ENCODE measurements at places on chromosomes 4 and X.

DNA sequence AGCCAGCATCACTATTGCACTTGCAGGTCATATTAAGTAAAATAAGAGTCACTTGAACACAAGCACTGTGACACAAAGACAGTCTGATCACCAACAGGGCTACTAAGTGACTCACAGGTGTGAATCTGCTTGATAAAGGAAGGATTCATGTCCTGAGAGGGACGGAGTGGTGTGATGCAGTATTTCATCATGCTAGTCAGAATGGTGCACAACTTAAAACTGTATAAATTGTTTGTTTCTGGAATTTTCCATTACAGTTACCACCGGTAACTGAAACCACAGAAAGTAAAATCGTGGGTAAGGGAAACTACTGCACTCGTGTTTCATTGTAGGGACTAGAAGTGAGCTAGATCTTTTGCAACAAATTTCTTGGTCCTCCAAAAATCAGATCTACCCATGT lies 109.7 kb downstream of the ELOVL6 start:
- DNase-seq: no peak

- DNase-seq: no peak
Measured at GRCh38 chrX:107454302-107454701, 4.8 kb downstream of the FRMPD3 start.

- DNase-seq: no peak
Measured at GRCh38 chrX:132482632-132483031, 6.2 kb downstream of the MBNL3 start.

DNA sequence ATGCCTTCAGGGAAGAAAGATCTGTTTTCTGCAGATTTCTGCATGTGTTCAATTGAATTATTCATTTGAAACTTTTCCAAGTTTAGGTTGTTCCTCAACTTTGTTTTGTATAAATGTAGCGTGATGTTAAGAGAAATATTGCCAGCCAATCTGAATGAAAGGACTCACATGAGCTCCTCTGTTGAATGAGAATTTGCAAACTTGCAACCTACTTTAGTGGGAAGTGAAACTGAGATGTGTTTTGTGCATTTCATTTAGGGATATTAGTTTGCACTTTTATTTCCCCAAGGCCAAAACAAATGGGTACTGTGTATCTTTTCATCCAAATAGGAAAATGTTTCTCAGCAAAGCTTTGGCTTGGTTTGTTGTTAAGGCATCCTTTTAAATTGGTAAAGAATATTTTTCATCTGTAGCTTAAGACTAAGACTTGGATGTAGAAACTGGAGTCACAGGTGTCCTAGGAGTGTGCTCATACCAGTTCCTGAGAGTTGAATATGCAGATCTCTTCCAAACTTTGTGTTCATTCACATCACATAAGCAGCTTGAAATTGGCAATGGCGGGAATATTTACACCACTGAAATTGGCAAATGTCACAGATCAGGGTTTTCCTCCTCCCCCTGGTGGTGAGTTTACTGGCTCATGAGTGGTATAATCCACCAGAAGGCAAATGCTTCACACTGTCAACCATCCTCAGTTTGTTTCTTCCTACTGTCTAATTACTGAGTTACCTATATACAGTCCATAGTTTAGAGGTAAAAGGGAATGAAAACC lies 193.6 kb upstream of the BANK1 start:
- DNase-seq: no peak

- peak; percentile 62 for DNase-seq
Measured at GRCh38 chrX:149453906-149454822, 50.9 kb downstream of the IDS start.

GRCh38 chr4:98614662-98615061 lies 43.7 kb downstream of the TSPAN5 start:
- DNase-seq: no peak

DNA sequence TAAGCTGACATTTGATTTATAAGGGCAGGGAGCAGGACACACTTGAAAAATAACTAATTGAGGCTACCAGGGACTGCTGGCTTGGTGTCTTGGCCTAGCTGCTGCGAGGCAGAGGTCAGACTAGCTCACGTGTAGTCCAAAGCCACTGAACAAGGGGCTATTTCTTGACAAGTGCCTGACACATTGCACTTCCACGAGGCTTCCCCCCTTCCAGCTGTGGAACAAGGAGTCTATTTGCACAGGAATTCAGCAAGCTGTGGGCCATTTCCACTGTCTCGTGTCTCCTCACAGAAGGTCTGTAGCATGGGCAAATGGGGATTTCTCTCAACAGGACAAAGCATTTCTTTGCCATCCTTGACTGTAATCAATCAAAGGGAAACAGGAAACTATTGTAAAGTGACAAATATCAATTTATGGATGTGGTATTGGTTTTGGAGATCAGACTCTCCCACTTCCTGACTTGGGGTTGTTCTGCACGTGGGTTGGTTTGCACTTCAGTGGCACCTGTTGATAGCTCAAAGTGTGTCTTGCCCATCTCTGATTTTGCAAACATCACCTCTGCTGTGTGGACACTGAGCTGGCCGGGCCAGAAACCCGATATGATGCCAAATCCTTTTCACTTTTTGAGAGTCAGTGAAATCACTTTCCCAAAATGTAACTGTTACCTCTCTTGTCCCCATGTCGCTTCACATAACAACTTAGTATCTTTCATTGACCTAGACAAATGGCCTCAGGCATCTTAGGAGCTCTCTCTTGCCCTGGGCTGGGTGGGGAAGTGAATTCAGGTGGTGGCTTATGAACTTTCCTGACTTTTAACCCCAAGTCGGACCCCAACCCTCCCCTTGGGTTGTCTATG lies 107.4 kb upstream of the MAMLD1 start:
- DNase-seq: no peak

GRCh38 chr4:24369507-24370029 lies 214.8 kb downstream of the DHX15 start:
- no peak for DNase-seq

- DNase-seq: no peak
Measured at GRCh38 chrX:69948276-69948797, 101.4 kb downstream of the AWAT2 start.

- no peak for DNase-seq
Measured at GRCh38 chrX:118961866-118962560, 12.4 kb upstream of the LONRF3 start.

DNA sequence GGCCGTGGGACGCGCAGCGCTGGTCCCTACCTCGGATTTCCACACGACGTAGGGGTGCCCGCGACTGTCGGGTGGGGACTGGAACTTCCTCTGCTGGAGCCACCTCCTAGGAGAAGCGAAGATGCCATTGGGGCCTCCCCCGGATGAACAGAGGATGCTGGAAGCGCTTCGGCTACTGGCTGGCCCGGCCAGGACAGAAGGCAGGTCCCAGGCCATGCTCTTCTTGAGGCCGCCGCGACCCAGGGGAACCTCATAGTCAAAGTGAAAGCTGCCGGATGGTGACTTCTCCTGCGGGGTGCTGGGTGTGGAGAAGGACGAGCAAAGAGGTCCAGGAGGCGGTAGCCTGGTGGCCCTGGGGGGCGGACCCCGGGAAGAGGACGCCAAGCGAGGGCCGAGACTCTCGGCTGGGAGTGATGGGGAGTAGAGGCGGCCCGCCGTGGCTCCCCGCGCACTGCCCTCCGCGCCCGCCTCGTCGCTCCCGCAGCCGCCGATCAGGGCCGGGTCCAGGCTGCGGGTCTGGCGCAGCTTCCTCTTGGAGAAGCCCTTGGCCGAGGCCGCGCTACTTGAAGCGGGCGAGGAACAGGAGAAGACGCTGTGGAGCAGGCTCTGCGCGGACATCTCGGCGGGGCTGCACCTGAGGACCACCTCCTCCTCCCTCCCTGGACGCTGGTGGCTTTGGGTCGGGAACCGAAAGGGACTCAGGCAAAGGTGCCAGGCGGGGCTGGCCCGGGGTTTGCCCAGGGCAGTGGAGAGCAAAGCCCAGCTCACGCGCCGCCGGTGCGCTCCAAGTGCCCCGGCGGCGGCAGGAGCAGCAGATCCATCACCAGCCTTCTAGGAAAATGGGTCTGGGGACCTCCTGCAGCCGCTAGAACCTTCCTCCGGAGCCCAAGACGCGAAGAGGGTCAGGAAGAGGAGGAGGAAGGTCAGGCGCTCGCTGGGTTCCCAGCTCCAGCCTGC lies 1.2 kb downstream of the ARHGAP6 start:
- DNase-seq: no peak

- peak; percentile 24 for DNase-seq
Measured at GRCh38 chr4:13484749-13485221, 645 bp upstream of the RAB28 start.

GRCh38 chr4:74037076-74037955 lies 1.2 kb downstream of the CXCL3 start:
- DNase-seq: no peak

DNA sequence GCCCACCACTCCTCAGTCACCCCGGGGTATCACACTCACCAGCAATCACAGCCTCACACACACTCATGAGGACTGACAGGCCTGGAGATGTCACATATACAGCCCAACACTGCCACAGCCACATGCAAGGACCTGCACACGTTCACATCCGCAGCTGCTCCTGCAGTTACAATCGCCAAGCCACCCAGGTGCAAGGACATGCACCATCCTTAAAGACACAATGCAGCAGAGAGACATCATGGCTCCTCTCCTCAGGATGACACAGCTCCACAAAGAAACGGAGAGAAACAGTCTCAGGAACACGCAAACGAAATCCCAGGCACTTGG lies 1.1 kb downstream of the PCSK1N start:
- DNase-seq: no peak

DNA sequence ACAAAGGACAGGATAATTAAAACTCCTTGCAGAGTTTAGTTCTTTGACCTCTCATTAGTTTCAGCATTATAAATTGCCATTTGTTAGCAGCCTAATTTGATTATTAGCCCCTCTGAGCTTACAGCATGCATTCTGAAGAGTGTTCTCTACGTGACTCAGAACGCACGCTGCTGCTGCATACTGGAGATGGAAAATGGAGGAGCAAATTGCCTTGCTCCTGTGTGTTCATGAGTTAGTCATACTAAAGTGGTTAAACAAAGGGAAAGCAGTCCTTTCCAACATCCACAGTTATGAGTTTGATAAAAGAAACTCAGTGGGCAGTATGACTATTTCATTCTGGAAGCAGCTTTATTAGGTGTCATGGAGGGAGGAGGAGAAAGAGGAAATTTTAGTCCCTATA lies 922.5 kb downstream of the RPA4 start:
- peak; percentile 5 for DNase-seq

- DNase-seq: no peak
Measured at GRCh38 chr4:116668190-116668589, 417.2 kb downstream of the TRAM1L1 start.

GRCh38 chr4:4729206-4729605 lies 130.3 kb upstream of the MSX1 start:
- DNase-seq: no peak

- DNase-seq: no peak
Measured at GRCh38 chr4:7612311-7612897, 177.7 kb upstream of the PSAPL1 start.

DNA sequence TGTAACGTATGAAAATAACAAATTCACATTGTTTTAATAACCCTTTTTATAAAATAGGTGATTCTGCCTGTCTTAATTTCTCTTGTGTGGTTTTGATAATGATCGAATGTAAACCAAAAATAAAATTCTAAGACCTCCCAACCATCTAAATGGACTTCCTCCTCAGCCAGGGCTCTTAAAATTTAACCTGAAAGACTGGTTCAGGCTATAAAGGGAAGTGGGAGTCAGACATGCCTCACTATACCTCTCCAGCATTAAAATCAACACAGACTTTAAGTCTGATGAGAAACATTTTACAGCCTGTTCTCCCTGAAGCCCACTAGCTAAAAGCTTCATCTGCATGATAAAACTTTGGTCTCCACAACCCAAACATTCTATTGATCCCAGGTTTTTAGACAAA lies 97.6 kb upstream of the STIM2 start:
- no peak for DNase-seq

DNA sequence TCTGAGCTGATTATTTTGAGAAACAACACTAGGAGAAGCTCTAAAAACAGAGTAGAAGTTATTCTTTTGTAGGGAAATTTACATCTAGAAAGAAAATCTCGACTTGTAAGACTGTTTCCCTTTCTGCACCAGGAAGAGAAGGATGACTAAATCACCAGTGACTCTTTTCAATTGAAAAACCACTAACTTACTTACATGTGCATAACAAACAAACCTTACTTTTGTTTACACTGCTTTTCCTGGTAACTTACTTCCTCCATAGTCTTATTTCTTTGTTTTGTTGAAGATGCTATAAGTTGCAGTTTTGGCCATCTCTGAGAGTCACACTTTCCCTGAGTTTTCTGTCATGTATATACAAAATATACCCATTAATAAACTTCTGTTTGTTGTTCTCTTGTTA lies 293.6 kb upstream of the FAT4 start:
- DNase-seq: no peak
